Activated T-cell treated with anti-CD3 and anti-CD28 coated beads for 4 hours (primary cell): ENCODE measurements at places on chromosomes 5 and 9.

DNA sequence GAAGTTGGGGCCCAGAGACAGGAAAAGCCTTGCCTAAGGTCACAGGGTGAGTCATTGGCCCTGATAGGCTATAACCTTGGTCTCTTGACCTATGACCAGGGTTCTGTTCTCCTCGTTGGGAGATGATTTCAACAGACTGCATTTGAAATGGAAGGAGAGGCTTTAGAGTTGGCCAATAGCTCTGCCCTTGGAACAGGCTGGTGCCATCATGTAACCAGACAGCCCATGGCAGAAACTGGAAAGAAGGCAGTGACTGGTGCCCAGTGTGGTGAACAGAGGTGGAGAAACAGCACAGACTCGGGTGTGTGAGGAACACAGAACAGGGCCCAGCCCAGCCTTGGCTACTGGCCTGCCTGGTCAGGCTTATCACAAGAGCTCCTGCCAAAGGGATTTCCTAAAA is 109.8 kb upstream of the SLC25A48 start:
- DNase-seq = no peak

DNA sequence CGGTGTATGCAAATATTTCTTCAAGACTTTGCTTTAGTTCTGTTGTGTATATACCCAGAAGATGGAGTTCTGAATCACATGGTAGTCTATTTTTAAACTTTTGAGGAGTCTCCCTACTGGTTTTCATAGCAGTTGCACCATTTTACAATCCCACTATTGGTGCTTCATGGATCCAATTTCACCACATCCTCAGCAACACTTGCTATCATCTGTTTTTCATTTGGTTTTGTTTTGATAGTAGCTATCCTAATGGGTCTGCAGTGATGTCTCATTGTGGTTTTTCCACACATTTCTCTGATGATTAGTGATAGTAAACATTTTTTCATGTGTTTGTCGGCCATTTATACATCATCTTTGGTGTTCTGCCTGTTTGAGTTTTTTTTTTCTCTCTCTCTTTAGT is 1339.3 kb downstream of the EFNA5 start:
- no peak for DNase-seq

- DNase-seq = no peak
Observed at GRCh38 chr5:78746021-78746770, 97.6 kb upstream of the LHFPL2 start.

- no peak for DNase-seq
Observed at GRCh38 chr5:51203598-51203997, 179.7 kb upstream of the ISL1 start.

- DNase-seq = no peak
Observed at GRCh38 chr9:124293718-124294506, 36.2 kb downstream of the NEK6 start.
